ENCODE measurements at places on chromosomes 3 and 15.

DNA sequence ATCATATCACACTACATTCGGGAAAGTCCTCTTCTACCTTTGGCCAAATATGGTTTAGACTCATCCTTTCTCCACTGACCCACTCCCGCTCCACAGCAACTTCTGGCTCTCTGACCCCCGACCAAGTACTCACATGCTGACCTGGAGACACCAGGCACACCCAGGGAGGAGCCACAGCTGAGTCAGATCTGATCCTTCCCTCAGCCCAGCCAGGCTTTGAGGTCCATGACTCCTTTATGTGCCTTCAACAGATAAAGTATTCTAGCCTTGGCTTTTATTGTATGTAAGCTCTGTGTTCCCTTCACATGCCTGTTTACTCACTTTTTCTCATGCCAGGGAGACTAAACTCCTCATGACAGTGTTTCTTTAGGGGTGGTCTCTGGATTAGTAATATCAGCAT lies 166.9 kb upstream of the UMPS start:
- DNase-seq = no peak

DNA sequence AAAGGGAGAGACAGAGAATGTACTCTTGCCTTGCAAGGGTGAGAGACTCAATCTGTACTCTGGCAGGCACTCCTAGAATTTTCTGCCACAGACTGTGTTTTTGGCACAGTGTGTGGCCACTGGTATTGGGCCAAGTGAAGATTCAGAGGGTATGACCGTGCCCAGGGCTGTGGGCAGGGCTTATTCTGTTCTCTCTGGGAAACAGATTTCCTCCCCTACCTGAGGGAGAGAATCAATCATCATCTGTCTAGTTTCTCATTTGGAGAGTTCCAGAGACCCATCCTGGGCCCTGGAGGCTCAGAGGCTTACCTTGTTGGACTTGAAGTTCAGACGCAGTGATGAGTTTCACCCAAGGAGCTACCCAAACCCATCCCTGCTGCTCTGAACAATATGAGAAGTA lies 28.2 kb downstream of the CSTA start:
- no peak for DNase-seq

GRCh38 chr15:78249131-78249530 lies 14.8 kb upstream of the ACSBG1 start:
- no peak for DNase-seq

- no peak for DNase-seq
Observed at GRCh38 chr15:91857772-91858171, 4.3 kb downstream of the SLCO3A1 start.

DNA sequence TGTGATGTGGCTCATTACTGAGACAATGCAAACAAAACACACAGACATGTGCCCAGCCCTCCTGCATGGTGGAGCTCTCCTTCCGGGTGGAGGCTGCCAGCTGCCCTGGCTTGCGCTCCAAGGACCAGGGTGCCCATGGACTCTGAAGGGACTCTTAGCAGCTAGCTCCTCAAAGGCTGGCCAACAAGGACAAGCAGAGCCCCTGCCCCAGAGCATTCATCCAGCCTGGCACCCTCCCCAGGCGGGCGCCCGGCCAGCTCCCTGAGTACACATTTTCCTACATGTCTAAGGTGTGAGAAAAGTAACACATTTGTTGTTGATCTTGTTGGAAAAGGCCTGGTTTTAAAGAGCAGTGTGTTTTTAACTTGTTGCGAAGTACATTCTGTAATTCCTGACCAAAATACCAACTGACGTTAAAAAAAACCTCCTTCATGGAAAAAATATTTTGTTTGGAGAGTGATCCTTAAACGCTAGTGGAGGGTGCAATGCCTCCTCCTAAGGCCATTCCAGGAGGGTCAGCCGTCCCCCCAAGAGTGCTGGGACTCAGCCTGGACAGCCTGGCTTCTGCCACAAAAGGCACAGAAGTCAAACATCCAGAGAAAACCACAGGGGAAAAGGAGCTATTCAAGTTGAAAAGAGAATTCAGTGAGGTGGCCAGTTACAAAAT lies 86.9 kb downstream of the KLF15 start:
- peak; percentile 59 for DNase-seq

- DNase-seq = no peak
Observed at GRCh38 chr15:67520321-67521028, 456 bp upstream of the C15orf61 start.

- DNase-seq = no peak
Observed at GRCh38 chr3:42036483-42036823, 54.7 kb upstream of the TRAK1 start.

DNA sequence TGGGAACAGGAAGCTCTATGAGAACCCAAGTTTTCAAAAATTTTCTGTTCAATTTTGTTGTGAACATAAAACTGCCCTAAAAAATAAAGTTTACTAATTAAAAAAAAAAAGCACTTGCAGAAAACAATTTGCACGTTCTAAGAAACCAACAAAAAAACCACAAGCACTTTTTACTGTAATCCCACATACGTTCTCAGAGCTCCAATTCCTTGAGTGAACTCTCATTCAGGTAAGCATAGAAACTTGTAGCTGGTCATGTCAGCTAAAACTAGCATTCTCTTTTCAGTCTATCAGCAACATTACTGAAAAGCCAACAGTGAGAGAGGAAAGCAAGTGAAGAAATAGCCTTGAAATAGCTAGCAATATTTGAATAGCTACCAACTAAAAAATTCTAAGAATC lies 11.5 kb upstream of the TMF1 start:
- DNase-seq = no peak

DNA sequence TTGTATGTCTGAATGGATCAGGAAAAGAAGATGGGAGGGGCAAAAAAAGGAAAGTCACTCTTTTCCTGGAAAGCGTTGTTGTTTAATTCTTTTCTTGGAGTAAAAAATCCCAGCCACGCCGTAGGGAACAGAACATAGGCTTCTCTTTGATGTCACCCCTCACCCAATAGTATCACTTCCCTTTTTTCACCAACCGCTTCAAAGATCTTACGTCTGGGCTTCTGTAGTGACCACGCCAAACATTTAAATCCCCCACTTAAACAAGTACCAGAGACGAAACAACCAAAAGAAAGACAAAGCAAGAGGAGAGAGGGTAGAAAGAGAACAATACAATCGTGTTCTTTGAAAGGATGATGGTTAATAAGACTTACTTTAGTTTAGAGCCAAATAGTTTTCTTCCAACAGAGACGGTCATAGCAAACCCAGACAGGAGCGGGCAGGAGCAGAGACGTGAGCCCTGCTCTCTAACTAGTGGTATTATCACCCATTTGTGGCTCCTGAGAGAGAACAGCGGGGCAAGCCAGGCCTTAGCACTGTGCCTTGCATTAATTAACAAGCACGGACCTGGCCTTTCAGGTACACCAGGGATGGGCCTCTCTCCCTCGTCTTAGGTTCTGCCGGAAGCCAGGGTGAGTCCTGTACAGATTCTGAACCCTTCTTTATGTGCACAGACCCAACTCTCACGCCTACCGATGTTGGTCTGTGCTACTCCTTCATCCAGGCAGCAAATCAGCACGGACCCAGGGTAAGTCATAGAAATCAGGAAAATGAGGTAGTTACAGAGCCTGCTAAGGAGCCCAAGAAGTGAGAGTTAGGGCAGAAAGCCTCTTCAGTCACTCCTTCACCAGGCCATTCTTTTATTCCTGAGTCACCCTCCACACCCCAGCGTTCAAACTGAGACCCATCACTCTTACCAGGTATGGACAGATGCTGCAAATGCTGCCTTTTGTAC lies 28.2 kb upstream of the BCL6 start:
- no peak for DNase-seq

GRCh38 chr15:36571301-36571700 lies 8.1 kb upstream of the CDIN1 start:
- DNase-seq = no peak

Measured in head of caudate nucleus (tissue), 42 donors.